IMR-90 (cell line): ENCODE measurements at places on chromosomes 1 and 21. TPM values are rescaled to one million over a fixed set of nuclear protein-coding genes. Genes with fewer than 3 reads are reported as not detected.

- no peak for DNase-seq
Observed at GRCh38 chr1:58003059-58003458, 543.5 kb downstream of the OMA1 start.

DNA sequence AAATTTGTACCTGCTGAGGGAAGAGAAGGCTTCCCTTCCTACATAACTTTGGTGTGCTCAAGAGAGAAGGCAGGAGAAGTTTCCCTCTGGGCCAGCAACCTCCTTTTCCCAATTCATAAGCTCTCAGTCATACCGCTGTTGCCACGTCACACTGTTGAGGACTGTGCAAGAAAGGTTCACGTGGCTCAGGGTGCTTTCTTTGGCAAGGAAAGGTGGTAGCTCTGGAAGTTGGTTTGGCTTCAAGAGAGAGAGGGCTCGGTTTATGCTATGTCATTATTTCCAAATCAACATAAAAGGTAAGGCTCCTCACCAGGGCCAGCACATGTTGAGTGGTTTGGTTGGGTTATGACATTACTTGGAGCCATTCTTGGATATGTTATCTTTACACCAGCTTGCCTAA lies 77.3 kb downstream of the TNFSF18 start:
- no peak for DNase-seq

GRCh38 chr1:205028924-205029323 lies 14.1 kb upstream of the CNTN2 start:
- DNase-seq, result no peak

DNA sequence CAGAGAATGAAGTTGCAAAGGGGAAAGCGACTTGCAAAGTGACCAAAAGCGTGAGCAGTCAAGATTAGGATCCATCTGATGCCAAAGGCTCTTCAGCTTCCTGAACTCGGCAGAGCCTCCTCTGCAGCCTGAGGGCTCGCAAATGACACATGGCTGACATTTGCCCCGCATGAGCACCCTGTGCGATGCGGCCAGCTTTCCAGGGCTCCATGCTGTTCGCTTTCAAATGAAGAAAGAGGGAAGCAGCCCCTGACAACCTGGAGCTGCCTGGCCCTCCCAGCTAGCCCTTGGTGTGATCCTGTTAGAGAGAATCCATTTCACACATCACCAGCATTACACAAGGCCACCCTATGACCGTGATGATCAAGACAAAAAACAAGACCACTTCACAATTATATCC lies 20.2 kb upstream of the FAM131C start:
- no peak for DNase-seq

GRCh38 chr1:152440635-152441471 lies 26.8 kb upstream of the CRNN start:
- DNase-seq, result peak; percentile 54

- DNase-seq, result no peak
Observed at GRCh38 chr1:246275036-246275435, 232.0 kb downstream of the SMYD3 start.

GRCh38 chr1:3237994-3238702 lies 169.1 kb downstream of the PRDM16 start:
- DNase-seq, result no peak

- peak; percentile 83 for DNase-seq
Observed at GRCh38 chr1:39102537-39103327, 76.6 kb downstream of the NDUFS5 start.

DNA sequence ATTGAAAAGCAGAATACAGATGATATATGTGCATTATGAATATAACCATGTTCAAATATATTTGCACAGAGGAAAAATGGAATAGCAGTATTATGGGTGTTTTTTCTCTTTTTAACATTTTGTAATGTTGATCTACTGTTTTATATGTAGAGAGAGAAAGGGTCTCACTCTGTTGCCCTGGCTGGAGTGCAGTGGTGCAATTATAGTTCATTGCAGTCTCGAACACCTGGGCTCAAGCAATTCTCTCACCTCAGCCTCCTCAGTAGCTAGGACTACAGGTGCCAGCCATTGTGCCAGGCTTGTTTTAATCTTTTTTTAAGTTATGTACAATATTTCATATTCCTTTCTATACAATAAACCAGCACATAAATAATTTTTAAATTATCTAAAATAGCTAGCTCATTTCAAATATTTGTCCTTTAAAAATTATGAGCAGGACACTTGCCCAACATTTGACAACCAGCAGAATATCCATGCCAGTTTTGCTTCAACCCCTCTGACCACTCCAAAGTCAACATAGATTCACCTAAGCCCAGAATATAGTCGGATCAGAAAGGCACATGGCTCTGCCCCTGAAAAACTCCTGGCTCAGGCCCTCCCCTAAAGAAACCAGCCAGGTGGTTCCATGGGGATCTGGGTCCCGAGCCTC lies 29.8 kb downstream of the ZNF281 start:
- no peak for DNase-seq

- peak; percentile 39 for DNase-seq
Observed at GRCh38 chr1:1132956-1133750, 17.3 kb upstream of the C1orf159 start.

GRCh38 chr1:111751906-111752575 lies 3.7 kb upstream of the DDX20 start:
- DNase-seq, result no peak

DNA sequence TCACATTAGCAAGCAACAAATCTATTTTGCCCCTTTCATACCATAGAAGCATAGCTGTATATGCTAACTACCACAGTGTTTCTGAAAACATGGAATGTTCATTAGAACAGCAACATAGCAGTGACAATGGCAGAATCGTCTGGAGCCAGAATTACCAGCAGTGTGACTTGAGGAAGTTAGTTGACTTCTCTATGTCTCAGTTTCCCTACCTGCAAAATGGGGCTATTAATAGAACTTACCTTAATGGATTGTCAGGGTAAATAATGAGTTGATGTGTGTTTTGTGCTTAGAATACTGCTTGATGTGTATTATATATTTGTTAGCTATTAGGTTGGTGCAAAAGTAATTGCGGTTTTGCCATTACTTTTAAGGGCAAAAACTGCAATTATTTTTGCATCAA lies 14.8 kb upstream of the GJA9 start:
- no peak for DNase-seq

GRCh38 chr1:33220676-33221384 lies 35.5 kb upstream of the ZNF362 start:
- DNase-seq, result no peak

DNA sequence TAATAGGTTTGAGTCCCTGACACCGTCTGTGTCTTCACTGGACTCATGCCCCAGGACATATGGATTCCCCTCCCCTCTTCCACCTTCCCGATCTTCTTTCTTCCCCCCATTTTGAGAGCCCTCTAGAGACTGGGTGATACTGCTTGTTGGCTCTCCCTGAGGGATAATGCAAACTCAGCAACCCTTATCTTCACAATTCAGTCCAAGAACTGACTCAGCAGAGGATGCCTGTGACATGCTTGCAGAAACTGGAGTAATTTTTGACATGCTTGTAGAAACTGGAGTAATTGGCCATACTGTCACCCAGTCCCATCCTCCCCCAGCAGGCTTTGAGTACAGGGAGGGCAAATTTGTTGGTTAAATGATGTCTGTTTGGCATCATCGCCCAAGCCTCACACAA lies 127.6 kb upstream of the CTTNBP2NL start:
- peak; percentile 1 for DNase-seq

DNA sequence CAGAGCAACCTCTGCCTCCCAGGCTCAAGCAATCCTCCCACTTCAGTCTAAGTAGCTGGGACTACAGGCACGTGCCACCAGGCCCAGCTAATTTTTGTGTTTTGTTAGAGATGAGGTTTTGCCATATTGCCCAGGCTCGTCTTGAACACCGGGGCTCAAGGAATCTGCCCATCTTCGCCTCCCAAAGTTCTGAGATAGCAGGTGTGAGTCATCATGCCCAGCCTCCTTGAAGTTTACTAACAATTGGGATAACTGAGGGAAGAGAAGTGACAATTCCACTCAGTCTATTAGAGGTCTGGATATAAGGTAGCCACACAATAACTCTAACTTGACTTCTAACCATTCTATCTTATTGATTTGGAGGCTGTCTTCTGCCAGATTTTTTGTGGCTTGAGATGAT lies 6.3 kb upstream of the RCC1 start:
- DNase-seq, result no peak

GRCh38 chr1:80566867-80567266 lies 1233.9 kb upstream of the ADGRL2 start:
- no peak for DNase-seq

GRCh38 chr1:208113011-208113410 lies 131.2 kb downstream of the PLXNA2 start:
- no peak for DNase-seq

DNA sequence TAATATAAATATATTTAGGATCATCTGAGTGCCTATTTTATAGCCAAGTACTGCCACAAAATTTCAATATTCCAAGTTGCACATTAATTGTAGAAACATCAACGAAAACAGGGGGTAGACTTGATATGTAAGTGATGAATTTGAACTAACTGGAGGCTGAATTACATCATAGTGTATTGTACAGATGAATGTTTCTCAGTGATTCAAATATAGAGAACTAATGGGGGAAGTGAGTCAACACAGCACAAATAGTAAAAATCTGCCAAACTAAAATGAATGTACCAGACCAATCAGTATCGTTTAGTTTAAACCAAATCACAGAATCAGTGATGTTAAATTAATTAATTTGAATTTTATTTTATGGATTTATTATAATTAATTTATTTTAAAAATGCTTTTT lies 42.8 kb downstream of the RTCA start:
- peak; percentile 70 for DNase-seq

DNA sequence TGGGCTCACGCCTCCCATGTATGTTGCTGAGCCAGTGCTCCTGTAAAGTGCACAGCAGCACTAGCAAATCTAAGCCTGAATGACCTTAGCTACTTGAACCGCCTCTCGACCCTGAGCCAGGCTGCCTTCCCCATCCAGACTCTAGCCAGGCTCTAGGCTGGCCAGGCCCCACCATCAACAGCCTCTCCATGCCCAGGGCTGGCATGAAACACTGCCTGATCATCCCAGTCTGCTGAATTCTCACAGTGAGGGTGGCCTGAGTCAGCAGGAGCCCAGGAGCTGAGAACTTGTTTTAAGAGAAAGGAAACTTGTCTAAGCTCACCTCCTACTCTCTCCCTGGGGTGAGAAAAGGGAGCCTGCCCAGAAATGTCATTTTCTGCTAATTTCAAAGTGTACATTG lies 733.3 kb downstream of the PTPRU start:
- DNase-seq, result no peak

- DNase-seq, result no peak
Observed at GRCh38 chr1:60427701-60428100, 354.1 kb upstream of the C1orf87 start.

APH1A gene
- total RNA-seq, result 61.9 and 62.0 TPM in 2 replicates

FMO3 gene
- total RNA-seq, result under 0.01 TPM in 1 of 2 replicates, not detected in the other

CRB1 gene
- total RNA-seq, result under 0.01 TPM in 1 of 2 replicates, not detected in the other

CRNN gene
- total RNA-seq, result not detected in 2 replicates

CLCA4 gene
- not detected in 2 replicates for total RNA-seq

CD5L gene
- total RNA-seq, result not detected in 2 replicates

MAGI3 gene
- total RNA-seq, result 8.8 and 9.2 TPM in 2 replicates

BCAR3 gene
- total RNA-seq, result 46.4 TPM in 2 replicates
